ENCODE measurements at places on chromosomes 13 and 19. TPM values are rescaled to one million over a fixed set of nuclear protein-coding genes. Genes with fewer than 3 reads are reported as not detected.

The TNNI3 gene
- not detected for total RNA-seq

The STOML3 gene
- not detected for total RNA-seq

The KCNC3 gene
- 0.48 TPM for total RNA-seq

DNA sequence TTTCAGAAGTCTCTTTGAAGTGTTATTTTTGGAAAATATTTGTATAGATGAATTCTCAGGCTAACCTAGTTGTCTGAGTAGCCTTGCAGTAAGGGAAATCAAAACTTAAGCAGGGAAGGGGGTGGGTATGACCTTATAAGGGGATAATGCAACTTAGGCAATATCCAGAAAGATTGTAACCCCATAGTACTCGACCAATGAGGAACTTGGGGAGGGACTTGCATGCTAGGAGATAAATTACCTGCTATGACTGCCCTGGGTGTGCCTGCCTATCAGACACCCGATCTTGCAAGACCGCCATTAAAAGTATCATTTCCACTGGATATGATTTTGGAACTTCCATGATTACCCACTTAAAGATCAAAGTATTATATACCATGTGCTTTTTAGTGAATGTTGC is 23.0 kb upstream of the RFXAP start:
- ATAC-seq, result no peak

DNA sequence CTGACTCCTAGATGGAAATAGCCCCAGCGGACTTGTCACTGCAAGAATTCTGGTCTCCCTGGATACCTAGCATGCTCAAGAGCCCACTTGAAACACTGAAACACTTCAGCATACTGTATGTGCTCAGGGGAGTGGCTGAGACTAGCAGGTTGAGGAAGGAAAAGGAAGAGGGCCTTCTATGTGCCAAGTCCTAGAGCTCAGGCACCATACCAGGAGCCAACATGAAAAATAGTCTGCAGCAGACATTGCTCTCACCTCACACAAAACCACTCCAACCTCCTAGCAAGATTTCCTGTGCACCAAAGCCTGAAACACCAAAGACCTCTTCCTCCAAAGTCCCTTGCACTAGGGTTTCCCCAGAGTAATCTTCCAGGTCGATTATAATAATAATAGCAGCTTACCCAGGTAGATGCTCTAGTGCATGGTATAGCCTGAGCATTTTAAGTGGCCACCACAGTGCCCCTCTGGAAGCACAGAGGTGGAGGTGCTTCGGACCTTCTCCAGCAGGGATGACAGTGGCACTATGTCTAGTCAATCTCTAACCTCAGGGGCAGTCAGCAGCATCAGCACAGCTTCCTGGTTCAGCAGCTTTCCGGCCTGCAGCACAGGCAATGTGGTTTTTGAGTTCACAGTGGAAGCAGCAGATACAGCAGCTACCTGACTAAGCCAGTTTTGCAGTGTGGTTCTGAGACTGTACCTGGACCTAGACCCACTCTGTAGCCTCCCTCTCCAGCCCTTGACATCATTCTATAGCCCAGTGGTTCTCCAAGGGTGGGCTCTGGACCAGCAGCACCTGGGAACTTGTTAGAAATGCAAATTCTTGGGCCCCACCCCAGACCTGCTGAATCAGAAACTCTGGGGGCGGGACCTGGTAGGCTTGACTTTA is 45.6 kb upstream of the UBE2L5 start:
- peak; percentile 43 for ATAC-seq

GRCh38 chr19:49216071-49216470 is 58.5 kb downstream of the TRPM4 start:
- no peak for ATAC-seq

DNA sequence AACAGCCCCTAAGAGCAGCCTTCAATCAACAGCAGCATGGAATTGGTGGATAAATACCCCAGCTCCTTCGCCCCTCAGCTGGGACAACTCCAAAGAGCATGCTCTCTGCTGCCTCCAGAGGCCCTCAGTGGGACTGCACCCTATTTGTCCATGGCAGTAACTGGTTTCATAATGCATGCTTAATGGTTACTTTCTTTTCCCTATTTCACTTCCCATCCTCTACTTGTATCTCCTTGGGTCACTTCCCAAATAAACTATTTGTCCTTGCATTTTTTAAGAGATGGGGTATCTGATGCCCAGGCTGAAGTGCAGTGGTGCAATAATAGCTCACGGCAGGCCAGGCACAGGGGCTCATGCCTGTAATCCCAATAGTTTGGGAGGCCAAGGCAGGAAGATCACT is 13.5 kb upstream of the TPM4 start:
- peak; percentile 30 for ATAC-seq

The HPN gene
- total RNA-seq, result not detected

DNA sequence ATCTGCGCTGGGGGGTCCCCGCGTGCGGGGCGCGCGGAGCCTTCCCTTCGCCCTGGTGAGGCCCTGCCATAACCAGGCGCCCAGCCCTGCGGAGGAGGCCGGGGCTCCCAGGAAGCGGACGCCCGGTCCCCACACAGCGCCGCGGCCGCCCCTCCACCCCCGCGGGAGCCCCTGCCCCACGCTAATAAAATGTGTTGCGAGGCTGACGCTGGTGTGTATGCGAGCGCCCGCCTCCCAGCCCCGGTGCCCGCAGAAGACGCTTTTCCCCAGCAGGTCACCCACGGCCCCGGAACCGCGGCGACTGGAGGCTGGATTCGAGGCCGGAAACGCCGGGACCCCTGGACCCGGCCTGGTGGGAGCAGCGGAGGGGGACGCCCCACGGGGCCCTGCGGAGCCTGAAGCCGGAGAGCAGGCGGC is 12.1 kb upstream of the CDC34 start:
- peak; percentile 3 for ATAC-seq

The KLF2 gene
- 5.2 TPM for total RNA-seq

- no peak for ATAC-seq
Observed at GRCh38 chr13:98206946-98207345, 29.9 kb upstream of the RNF113B start.

The MBD3L3 gene
- not detected for total RNA-seq

DNA sequence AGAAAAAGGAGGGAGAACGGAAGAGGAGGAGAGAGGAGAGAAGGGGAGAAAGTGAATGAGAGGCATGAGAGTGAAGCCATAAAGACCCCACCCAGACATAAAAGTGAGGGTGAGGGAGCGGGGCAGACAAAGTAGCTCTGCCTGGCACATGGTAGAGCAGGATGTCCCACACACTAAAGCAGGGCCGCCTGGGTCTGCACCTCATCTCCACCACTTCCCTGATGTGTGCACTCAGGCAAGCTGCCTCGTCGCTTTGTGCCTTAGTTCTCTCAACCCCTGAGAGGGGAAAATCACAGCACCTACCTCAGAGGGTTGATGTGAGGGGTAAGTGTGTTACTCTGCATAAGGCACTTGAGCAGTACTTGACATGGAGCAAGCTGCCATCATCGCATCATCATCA is 488.1 kb downstream of the COG6 start:
- no peak for ATAC-seq

- no peak for ATAC-seq
Observed at GRCh38 chr19:47098608-47099007, 15.0 kb downstream of the ZC3H4 start.

The ACOD1 gene
- not detected for total RNA-seq

DNA sequence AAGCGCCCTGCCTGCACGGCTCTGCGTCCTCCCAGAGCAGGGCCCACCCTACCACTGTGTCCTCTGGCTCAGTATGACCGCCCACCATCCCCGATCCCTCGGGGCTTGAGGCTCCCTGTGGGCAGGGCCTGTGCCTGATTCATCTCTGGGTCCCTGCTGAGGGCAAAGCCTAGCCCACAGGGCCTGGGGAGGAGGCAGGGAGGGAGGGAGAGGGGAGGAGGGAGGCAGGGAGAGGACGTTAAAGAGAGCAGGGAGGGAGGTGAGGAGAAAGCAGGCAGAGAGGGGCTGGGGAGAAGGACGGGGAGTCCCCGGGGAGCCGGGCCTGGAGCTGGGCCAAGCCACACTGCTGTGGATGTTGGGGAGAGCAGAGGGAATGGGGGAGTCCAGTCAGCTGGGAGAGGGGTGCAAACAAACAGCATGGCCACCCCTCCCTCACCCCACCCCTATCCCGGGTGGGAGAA is 4.0 kb upstream of the ERFL start:
- ATAC-seq, result no peak

The FFAR3 gene
- not detected for total RNA-seq

The RDH8 gene
- not detected for total RNA-seq

GRCh38 chr19:34574704-34575103 is 93.1 kb downstream of the WTIP start:
- ATAC-seq, result no peak

The IZUMO2 gene
- total RNA-seq, result not detected

DNA sequence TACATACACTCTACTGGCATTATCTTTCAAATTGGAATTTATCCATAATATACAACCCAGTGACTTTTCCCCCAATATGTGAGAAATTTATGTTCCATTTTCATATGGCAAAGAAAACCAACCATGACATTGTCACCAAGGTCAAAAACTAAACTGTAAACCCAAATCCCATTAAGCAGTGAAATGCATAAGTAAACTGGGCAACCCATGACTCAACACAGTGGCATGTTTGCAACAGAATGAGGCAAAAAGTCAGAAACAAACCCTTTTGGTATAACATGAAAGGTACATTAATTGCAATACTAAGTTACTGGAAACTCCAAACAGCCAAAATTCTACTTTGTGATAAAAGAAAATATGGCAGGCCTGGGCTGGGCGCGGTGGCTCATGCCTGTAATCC is 4.9 kb downstream of the ZNF878 start:
- ATAC-seq, result no peak

DNA sequence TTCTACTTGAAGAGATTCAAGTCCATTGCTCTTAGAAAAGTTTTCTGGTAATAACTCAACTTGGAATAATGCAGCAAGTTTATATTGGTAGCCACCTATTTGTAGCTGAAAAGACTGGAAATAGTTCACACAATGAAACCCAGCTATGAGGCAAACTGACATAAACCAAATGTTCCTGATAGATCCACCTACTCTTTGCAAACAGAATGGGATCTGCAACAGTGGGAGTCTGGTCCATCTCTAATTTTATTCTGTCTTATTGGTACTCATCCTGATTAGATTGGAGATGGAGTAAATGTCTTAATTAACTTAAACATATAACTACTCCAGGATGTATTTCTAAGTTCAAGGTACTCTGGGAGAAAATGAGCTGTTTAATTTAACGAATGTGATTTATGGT is 438.0 kb downstream of the OLFM4 start:
- ATAC-seq, result no peak

The FGF21 gene
- not detected for total RNA-seq

The ZNF729 gene
- total RNA-seq, result not detected

The CASP14 gene
- 0.16 TPM for total RNA-seq

GRCh38 chr19:10321874-10322835 is 6.3 kb upstream of the FDX2 start:
- no peak for ATAC-seq

- ATAC-seq, result no peak
Observed at GRCh38 chr19:40642757-40643305, 41.7 kb downstream of the LTBP4 start.

The ZNF444 gene
- 10.4 TPM for total RNA-seq

- peak; percentile 73 for ATAC-seq
Observed at GRCh38 chr13:38417727-38418126, 68.1 kb downstream of the UFM1 start.

The KCNK6 gene
- 22.8 TPM for total RNA-seq

DNA sequence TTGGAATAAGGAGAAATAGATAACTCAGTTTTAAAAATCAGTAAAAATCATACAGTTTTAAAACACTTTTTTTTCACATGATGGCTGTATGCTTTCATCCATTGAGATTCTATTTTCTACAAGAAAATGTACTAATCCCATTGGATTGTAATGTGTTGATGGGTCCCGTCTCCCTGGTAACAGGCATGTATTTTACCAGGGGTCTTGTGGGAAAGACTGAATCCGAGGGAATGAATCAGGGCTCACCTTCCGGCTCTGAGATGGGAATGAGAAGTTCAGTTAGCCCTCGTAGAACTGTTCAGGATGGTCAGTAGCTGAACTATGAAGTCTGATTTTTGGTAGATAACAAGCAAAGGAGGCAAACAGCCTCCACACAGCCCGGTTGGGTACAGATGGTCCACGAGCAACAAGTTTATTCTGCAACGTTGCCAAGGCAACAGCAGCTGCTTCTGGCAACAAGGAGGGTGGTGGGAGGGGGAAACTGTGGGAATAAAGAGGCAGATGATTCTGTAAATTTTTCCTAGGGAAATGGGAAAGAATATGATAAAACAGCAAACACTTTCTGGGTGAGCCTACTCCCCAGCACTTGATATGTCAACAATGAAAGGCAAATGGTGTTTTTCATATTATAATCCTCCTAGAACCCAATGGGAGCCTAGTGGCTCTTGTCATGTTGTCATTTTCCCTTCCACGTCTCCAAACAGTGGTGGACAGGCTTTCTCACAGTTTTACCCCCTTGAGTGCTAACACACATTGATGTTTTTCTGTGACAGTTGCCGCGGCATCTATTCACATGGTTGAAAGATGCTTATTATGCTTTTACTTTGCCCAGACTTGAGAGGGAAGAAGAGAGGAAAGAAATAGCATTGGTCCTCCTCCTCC is 12.4 kb upstream of the SIAH3 start:
- no peak for ATAC-seq

DNA sequence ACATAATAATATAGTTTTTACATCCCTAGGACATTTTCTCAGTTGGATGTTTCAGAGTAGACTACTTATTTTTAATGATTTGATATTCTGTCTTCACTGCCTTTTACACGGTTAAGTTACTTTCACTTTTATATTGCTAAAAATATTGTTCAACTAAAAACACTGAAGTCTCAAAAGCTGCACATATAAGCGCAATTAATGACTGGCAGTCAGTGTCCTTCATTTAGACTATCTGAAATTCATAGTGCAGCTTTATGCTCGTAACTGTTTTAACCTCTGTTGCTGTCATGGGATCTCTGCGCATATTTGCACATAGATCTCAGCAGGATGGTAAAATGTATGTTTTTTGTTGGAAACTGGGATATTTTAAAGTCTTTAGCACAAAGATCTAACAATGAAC is 864.3 kb downstream of the SLITRK6 start:
- ATAC-seq, result no peak

GRCh38 chr13:38147050-38147449 is 202.6 kb upstream of the UFM1 start:
- no peak for ATAC-seq

DNA sequence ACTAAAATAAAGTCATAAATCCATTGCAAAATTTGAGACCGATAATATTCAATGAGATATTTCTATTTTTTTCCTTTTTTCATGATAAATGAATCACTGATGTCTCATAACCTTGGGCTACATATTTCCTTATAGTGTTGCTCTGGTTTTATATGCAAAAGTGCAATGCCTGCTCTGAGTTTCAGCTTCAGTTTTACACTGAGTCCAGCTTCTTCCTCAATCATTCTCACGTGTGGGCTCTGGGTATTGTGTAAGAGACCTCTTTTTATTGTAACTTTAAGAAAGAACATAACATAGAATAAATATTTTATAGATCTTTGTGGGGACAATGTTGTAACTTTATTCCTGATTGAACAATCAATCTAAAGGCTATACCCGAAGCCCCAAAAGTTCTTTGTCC is 280.2 kb upstream of the EDNRB start:
- no peak for ATAC-seq

DNA sequence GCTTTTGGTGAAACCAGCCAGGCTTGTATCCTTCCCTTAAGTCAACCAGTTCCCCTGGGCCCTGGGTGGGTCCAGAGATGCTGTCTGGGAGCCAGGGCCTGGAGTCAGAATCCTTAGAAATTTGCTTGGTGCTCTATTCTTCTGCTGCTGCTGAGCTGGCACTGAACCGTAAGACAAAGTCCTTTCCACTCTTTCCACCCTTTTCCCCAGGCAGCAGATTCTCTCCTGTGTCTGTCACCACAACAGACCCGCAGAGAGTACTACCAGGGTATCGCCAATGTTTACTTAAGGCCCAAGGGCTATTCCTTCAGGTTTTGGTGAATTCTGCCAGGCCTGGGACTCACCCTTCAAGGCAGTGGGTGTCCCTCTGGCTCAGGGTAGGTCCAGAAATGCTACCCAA is 12.2 kb downstream of the IFT88 start:
- ATAC-seq, result no peak
